ENCODE measurements at places on chromosomes 2 and 18. TPM values are rescaled to one million over a fixed set of nuclear protein-coding genes. Genes with fewer than 3 reads are reported as not detected.

NT5DC4 gene
- total RNA-seq, result not detected

SNRNP200 gene
- total RNA-seq, result 83.8 TPM

GATA6 gene
- total RNA-seq, result not detected

DUSP19 gene
- 0.04 TPM for total RNA-seq

GRCh38 chr2:235098736-235099494 is 147.1 kb downstream of the SH3BP4 start:
- H3K27ac ChIP-seq, result no peak overlapping the region
- no peaks in the 10 kb centered on the region for H3K4me1 ChIP-seq
- DNase-seq, result no peak
- H3K27me3 ChIP-seq, result no peaks in the 10 kb centered on the region
- H3K36me3 ChIP-seq, result no peaks in the 10 kb centered on the region
- no peak overlapping the region for H3K4me3 ChIP-seq

DNA sequence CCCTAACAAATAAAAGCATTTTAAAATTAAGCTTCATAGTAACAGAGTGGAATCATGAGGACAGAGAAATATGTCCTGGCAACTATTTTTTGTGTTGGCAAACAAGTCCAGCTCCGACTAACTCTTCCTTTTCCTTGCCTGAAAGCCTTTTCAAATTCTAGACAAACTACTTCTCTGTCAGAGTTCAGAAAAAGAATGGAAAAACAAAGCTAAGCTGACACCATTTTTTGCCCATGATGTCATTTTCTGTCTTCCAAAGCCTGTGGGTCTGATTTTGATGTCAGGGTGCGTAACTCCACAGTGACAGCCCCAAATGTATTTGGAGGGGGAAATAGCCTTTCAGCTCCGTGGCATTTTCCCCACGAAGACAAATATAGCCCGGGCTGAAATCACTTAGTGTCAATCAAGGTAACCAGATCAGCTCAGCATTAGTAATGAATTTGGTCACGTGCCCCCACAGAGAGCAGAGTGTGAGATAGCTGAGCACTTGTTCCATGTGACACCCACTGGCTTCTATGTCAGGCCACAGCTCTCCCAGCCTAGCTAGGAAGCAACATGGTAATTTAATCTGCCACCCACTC is 233.0 kb upstream of the SIX2 start:
- H3K4me3 ChIP-seq, result no peak overlapping the region
- no peaks in the 10 kb centered on the region for H3K27me3 ChIP-seq
- H3K4me1 ChIP-seq, result peaks cover 30% of the 10 kb centered on the region
- no peak overlapping the region for H3K27ac ChIP-seq

DNA sequence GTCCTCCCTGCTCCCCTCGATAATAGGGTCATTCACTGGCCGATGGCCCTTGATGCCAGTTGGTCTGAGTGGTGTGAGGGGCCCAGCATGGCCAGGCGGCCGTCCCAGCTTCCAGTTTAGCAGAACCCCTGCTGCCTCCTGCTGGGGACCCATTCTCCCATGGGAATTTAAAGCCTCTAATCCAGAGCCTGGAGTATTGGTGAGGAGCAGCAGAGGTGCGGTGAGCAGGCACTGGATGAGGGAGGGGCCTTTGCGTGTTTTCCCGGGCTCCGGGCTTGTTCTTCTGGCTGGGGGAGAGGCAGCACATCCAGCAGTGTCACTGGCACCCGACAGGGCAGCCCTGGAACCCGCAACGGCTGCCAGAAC is 17.4 kb downstream of the KCNIP3 start:
- H3K4me1 ChIP-seq, result no peaks in the 10 kb centered on the region
- no peaks in the 10 kb centered on the region for H3K36me3 ChIP-seq
- H3K27me3 ChIP-seq, result no peaks in the 10 kb centered on the region
- no peak overlapping the region for H3K27ac ChIP-seq
- no peak for DNase-seq

DNA sequence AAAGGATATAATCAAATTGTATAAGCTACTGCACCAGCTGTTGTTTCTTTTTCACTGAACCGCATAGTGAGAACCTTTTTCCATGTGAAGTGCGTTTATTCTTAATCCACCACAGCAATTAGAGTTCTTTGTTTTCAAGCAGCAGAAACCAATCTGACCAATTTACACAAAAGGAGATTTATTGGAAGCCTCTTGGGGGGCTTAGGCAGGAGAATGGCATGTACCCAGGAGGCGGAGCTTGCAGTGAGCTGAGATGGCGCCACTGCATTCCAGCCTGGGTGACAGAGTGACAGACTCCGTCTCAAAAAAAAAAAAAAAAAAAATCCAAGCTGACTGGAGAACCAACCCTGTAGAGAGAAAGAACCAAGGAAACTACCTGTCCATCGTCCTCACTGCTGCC is 10.0 kb downstream of the ADNP2 start:
- DNase-seq, result no peak
- H3K4me3 ChIP-seq, result no peak overlapping the region
- peaks cover 4% of the 10 kb centered on the region for H3K36me3 ChIP-seq
- H3K27ac ChIP-seq, result no peak overlapping the region

- no peak overlapping the region for H3K27ac ChIP-seq
- no peak overlapping the region for H3K4me3 ChIP-seq
- H3K36me3 ChIP-seq, result no peaks in the 10 kb centered on the region
These were observed 71.4 kb upstream of the FAM98A start for GRCh38 chr2:33670392-33670937.

GRCh38 chr18:79511671-79512301 is 116.1 kb downstream of the NFATC1 start:
- H3K27me3 ChIP-seq, result no peaks in the 10 kb centered on the region
- no peak overlapping the region for H3K27ac ChIP-seq
- H3K4me1 ChIP-seq, result peaks cover 9% of the 10 kb centered on the region
- no peak for DNase-seq
- no peak overlapping the region for H3K4me3 ChIP-seq

- peaks cover 71% of the 10 kb centered on the region for H3K4me1 ChIP-seq
- peak overlapping the region; percentile 90 for H3K27ac ChIP-seq
- H3K4me3 ChIP-seq, result peak overlapping the region; percentile 71
- peaks cover 4% of the 10 kb centered on the region for H3K36me3 ChIP-seq
- no peaks in the 10 kb centered on the region for H3K27me3 ChIP-seq
- DNase-seq, result no peak
These were observed 7.4 kb downstream of the NFATC1 start for GRCh38 chr18:79402977-79403722.

- no peaks in the 10 kb centered on the region for H3K36me3 ChIP-seq
- H3K27me3 ChIP-seq, result no peaks in the 10 kb centered on the region
- H3K4me3 ChIP-seq, result no peak overlapping the region
- H3K4me1 ChIP-seq, result peaks cover 24% of the 10 kb centered on the region
- DNase-seq, result no peak
These were observed 2.8 kb upstream of the WNT10A start for GRCh38 chr2:218877891-218878290.

DNA sequence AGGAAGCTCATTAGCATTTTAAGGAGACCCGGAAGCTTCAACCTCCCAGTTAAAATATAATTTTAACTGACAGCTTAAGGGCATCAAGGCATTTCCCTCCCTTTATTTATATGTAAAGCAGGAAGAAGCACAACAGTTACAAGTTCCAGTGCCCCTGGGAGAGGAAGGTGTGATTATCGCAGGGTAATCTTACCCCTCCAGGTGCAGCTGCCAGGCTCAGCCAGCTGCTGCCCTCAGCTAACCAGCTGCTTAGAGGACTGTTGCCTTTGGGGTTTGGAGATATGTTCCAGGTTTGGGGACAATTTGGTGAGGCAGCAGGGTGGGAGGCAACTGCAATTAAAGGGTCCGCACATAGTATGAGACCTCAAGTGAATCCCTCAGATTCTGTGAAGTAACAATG is 55.3 kb upstream of the SETBP1 start:
- no peak overlapping the region for H3K27ac ChIP-seq
- H3K27me3 ChIP-seq, result no peaks in the 10 kb centered on the region
- H3K4me1 ChIP-seq, result no peaks in the 10 kb centered on the region
- no peaks in the 10 kb centered on the region for H3K36me3 ChIP-seq
- no peak for DNase-seq
- no peak overlapping the region for H3K4me3 ChIP-seq

DNA sequence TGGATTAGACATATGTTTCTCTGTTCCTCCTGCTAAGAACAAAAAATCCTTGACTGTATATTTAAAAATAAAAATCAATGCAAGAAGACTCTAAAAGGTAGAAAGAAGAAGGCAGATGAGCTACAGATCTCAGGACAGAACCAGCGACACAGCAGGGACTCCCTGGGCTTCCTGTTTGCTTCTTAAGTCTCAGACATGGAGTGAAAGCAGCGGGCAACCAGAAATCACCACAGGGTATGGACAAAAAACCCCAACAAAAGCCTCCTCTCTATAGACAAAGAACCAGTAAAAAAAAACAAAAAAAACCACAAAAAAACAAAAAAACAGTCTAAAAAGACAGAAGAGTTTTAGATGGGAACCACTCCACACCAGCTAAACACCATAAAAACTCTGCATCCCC is 971.0 kb upstream of the GYPC start:
- H3K4me3 ChIP-seq, result no peak overlapping the region
- no peaks in the 10 kb centered on the region for H3K27me3 ChIP-seq
- no peak overlapping the region for H3K27ac ChIP-seq

- peaks cover 18% of the 10 kb centered on the region for H3K4me1 ChIP-seq
- H3K36me3 ChIP-seq, result peaks cover 4% of the 10 kb centered on the region
- no peak overlapping the region for H3K27ac ChIP-seq
- H3K4me3 ChIP-seq, result no peak overlapping the region
- H3K27me3 ChIP-seq, result no peaks in the 10 kb centered on the region
- DNase-seq, result no peak
These were observed 45.1 kb downstream of the DPYSL5 start for GRCh38 chr2:26892922-26893524.

DNA sequence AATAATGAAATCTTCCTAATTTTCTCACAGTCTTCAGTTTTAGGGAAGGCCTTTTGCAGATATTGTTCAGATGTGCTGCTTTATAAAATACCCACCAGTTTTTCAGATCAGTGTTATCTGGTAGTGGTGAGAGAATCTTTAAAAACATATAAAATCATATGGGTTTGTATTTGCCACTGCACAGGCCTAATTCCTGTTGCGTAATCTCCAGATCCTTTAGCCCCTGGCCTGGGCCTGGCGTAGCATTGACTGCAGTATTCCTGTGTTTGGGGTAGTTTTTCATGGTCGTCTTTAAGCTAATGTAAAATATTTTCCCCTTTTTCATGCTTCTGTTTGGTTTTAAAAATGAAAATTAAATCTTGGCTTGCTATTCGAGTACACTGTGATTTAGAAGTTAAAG is 43.2 kb downstream of the TSHZ1 start:
- no peak overlapping the region for H3K4me3 ChIP-seq
- DNase-seq, result no peak
- no peaks in the 10 kb centered on the region for H3K36me3 ChIP-seq
- no peaks in the 10 kb centered on the region for H3K4me1 ChIP-seq
- H3K27ac ChIP-seq, result no peak overlapping the region
- H3K27me3 ChIP-seq, result no peaks in the 10 kb centered on the region

GRCh38 chr2:109609352-109610024 is 4.3 kb downstream of the SEPTIN10 start:
- no peak for DNase-seq
- no peaks in the 10 kb centered on the region for H3K4me1 ChIP-seq

DNA sequence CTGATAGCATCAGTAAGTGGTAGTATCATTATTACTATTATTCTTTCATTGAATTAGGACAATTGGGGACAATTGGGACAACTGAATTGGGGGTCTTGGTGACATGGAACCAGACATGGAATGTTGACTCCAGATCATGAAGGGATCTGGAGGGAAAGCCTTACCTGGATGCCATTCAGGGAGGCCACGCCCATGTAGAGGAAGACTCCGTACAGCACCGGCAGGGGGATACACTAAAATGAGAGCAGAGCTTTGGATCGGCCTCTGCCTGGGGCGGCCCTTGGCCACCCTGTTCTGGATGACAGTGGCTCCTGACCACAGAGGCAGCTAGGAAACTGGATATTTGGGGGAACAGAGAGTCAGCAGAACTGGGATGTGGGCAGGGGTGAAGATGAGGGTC is 29.2 kb downstream of the MTHFD2 start:
- no peaks in the 10 kb centered on the region for H3K36me3 ChIP-seq
- no peak overlapping the region for H3K27ac ChIP-seq

GRCh38 chr2:149745396-149746230 is 158.0 kb upstream of the MMADHC start:
- DNase-seq, result no peak
- no peaks in the 10 kb centered on the region for H3K36me3 ChIP-seq
- no peaks in the 10 kb centered on the region for H3K27me3 ChIP-seq
- no peaks in the 10 kb centered on the region for H3K4me1 ChIP-seq

DNA sequence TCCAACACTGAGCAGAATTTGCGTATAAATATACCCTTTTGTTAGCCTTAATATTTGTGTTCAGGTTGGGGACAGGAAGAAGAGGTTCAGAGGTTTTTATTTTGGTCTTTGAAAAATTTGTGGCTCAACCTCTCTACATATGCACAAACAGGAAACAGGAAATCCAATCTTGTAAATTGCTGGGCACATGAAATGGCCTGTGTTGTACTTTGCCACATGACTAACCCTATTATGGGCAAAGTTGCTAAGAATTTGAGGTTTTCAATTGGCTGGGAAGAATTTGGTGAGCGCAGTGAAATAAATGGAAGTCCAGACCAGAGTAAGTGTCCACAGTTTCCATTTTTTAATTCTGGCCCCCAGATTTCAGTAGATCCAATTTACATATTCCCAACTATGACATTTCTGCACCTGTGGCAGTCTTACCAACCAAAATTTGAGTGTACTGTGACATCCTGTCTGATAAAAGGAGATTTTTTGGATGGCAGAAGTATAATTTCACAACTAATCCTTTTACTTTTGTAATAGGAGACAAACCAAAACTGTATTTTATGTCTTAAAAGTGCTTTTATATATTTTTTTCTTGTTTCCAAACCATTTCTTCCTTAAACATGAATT is 63.6 kb downstream of the COX7A2L start:
- peaks cover 7% of the 10 kb centered on the region for H3K4me1 ChIP-seq
- peaks cover 47% of the 10 kb centered on the region for H3K36me3 ChIP-seq
- H3K27ac ChIP-seq, result no peak overlapping the region
- H3K27me3 ChIP-seq, result no peaks in the 10 kb centered on the region
- no peak for DNase-seq

DNA sequence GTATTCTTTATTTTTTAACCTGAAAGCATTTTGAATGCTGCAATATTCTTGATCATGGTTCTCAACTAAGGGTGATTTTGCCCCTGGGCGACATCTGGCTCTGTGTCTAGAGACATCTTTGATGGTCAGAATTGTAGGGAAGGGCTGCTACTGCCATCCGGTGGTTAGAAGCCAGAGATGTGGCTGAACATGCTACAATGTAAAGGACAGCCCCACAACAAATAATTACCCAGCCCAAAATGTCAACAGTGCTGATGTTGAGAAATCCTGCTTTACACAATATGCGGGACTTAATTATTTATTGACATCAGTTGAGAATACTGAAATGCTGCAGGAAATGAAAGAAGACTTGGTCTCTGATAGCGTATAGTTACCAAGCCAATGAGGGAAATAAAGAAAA is 37.5 kb upstream of the SERPINB2 start:
- no peak overlapping the region for H3K27ac ChIP-seq
- H3K36me3 ChIP-seq, result no peaks in the 10 kb centered on the region
- no peaks in the 10 kb centered on the region for H3K4me1 ChIP-seq
- no peak overlapping the region for H3K4me3 ChIP-seq
- peaks cover 3% of the 10 kb centered on the region for H3K27me3 ChIP-seq
